Activated naive CD8-positive, alpha-beta T cell treated with anti-CD3 and anti-CD28 coated beads, Interleukin-2, amount 50 U/mL, for 16 hours (primary cell): ENCODE measurements at places on chromosomes 7 and 10.

GRCh38 chr7:122970740-122971725 lies 24.5 kb downstream of the TAS2R16 start:
- DNase-seq = no peak

- no peak for DNase-seq
Measured at GRCh38 chr7:104642560-104642959, 314.2 kb downstream of the LHFPL3 start.

GRCh38 chr7:81624021-81624592 lies 145.7 kb downstream of the HGF start:
- DNase-seq = no peak

DNA sequence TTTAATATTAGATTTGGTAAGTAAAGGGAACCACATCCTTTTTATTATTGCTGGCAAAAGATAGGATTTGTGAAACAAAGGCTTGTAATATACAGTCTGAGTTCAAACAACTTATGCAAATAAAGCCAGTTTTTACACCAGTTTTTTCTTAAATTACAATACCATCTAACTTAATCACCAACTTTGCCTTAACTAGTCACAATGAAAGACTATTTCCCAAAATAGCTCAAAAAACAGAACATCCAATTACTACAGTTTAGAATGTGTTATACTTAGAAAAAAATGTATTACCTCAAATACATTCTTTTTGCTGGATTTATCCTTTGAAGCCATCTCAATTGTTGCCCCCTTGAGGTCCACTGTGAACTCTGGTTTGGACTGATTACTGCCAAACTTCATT lies 108.5 kb downstream of the ARHGAP12 start:
- no peak for DNase-seq

DNA sequence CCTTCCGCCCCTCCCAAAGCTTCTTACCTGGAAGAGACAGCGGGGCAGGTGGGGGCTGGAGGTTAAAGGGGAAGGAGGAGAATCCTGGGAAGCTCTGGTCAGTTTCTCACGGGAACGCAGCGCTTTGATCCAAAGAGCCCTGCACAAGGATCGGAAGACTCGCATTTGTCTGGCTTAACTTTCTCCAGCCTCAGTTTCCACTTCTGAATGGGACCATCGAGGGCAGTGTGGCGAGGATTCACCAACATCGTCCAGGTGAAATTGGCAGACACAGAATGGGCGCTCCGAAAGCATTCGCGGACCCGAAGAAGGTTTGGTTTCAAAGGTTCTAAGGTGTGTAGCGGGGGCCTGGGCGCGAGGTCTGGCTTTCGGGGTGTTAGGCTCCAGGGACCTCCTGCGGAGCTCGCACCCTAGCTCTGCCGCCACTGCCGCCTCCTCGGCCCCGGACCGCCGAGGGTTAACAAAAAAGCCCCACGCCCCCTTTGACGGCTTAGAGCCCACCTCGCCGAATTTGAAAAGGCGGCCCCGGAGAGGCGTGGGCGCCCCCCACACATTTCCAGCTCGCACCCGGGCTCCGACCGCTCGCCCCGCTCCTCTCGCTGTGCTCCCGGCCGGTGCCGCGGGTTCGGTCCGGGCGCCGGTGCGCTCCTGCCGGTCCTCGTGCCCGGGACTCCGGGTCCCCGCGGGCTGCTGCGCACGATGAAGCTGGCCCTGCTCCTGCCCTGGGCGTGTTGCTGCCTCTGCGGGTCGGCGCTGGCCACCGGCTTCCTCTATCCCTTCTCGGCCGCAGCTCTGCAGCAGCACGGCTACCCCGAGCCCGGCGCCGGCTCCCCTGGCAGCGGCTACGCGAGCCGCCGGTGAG lies at the start of gene COL26A1:
Gene COL26A1 (plus strand): TSS at position 542 of the 862 bp plus-strand sequence. CDS start 158 bp downstream, at position 700.
- no peak for DNase-seq

GRCh38 chr10:97737770-97738265 lies 890 bp downstream of the ZFYVE27 start:
- DNase-seq = no peak

DNA sequence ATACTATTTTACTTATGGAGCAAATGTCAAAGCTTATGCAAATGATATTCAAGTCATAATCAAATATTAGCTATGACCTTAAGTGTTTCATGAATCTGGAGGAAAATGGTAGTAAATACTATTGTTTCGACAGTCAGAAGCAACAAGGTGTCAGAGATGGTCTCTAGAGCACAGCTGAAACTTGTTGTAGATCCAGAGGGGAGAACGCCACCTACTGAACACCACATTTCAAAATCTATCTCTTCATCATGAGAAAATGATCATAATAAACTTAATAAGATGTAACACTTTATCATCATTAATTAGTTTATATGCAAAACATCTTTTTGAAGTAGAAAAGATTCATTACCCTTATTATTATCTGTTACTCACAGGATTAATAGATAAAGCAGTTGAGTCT lies 418.7 kb downstream of the GATA3 start:
- no peak for DNase-seq
